ENCODE measurements at places on chromosomes 16 and 17.

DNA sequence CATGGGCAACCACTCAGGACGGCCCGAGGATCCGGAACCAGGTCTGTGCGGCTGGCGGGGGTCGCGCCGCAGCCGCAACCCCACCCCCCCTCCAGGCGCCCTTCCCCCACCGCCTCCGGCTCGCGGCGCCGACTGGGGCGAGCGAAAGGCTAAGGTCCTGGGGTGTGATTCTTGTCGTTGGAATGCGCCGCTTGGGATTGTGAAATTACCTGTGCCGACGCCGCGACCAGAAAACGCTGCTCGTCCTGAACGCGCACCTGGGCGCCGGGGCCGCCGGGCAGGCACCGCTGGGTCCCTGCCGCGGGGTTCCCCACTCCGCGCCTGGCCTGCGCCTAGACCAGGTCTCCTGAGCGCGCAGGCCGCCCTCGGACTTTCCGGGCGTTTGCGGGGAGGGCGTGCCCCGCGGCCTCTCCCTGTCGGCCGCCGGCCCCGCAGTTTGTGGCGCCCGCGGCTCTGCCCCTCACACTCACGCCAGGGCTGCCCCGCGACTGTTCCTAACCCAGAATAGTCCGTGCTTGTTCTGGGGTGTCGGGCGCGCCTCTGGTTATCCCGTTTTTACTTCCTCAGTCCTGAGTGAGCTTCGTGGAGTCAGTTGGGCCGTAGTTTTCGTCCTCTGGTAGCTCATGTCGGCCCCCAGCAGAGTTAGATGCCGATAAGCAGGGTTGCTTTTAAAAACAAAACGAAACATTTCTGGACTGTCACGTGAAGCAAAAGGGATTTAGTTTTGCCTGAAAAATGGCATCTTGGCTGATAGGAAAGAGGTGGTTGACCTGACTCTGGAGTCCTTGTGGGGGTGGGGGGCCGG is 147.2 kb downstream of the SPECC1 start:
- DNase-seq = no peak

GRCh38 chr17:27878776-27879562 is 14.2 kb downstream of the LYRM9 start:
- no peak for DNase-seq

DNA sequence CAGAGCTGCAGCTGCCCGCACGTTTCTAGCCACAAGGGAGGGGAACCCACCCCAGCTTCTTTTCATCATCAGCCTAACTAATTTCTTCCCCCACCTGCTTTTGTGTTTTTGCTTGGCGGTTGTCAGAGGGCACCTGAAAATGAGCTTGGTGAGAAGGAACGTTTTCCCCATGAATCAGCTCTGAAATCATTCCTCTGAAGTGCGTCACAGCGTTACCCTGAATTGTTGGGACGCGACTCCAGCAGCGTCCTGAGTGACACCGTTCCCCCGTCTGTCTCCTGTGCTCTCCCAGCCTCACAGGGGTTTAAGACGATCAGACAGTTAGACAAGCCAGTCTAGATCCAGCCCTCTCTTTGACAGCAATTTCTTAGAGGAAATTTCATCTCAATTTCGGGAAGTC is 722.9 kb upstream of the EEF2KMT start:
- DNase-seq = no peak

DNA sequence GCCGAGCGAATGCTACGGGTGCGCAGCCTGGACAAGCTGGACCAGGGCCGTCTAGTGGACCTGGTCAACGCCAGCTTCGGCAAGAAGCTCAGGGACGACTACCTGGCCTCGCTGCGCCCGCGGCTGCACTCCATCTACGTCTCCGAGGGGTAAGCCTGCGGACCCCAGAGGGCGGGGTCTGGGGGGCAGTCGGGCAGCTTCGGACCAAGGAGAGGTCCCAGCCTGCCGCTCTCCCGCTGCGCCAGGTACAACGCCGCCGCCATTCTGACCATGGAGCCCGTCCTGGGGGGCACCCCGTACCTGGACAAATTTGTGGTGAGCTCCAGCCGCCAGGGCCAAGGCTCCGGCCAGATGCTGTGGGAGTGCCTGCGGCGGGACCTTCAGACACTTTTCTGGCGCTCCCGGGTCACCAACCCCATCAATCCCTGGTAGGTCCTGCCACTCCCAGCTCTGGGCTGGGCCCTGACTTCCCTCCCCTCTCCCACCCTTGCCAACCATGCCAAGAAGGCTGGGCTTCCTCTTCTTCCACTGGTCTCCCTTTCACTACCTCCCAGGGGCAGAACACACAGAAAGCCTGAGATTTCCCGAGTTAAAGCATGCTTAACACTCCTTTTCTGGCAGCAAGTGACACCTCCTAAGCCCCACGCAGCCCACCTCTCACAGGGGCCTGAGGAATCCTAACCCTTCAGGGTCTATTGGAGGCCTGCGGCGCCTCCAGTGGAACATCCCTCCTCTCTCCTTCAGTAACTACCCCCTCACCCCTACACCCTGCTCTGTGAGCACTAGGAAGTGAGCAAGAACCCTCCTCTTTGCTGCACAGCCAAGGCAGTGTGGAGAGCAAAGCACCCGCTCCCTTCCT is 3.2 kb downstream of the NAGS start:
- no peak for DNase-seq

DNA sequence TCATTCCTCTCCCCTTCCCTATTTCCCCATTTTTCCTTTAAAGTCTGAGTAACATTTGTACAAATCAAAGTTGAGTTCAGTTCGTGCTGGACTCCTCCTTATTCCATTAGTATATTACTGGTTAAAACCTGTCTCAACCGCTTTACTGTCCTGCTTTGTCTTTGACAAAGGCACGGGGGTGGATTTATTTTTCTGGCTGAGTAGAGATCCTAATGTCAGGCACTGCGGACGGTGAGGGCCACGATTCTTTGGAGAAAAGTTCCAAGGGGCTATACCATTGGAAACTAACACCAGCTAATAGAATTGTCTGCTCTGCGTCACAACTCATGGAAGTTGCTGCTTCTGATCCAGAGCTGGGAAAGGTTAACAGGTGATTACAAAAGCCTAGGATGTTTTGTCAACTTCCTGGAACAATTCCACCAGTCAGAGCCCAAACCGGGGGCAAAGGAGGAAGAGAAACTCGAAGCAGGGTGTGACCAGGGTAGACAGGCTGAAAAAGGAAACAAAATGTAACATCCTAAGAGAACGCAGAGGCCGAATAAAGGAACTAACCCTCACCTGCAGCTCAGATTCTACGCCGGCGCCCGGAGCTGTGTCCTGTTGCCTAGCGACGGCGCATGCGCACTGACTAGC is 12.4 kb downstream of the TAT start:
- no peak for DNase-seq

GRCh38 chr16:21268236-21268635 is 9.9 kb downstream of the CRYM start:
- no peak for DNase-seq

GRCh38 chr17:28925912-28926365 is 23.1 kb upstream of the DHRS13 start:
- DNase-seq = peak; percentile 32

DNA sequence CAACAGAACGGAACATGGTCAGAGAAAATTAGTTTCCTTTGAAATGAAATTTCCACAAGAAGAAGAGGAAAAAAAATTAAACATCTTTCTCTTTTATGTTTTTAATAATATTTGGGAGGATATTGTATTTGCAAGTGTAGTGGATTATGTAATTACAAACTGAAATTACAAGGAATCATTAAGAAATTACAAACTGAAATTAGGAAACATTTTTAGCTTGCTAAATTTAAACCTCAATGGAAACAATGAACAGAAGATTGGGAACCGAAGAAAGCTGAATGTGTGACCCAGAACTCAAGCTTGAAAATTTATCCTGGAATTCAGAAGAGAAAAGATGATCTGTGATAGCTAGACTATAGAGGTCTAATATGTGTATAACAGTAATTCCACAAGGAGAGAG is 4.4 kb upstream of the PIK3R5 start:
- no peak for DNase-seq

GRCh38 chr17:79843474-79843815 is 4.2 kb upstream of the CBX4 start:
- DNase-seq = no peak

DNA sequence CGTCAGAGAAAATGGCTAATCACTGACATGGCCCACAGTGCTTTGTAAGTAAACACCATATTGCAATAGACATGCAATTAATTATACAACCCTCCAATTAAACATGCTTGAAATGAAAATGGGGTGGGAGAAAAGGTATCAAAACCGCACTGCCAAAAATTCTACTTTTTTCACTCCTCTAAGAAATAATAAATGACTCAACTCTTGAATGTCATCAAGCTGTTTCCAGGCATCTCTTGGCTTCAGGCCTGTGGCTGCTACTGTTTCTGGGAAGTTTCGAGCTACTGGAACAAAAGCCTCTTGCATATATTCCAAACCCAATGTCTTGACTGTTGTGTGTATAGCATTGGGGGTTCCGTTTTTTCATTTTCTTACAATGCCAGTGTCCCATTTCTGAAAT is 412.6 kb downstream of the RBFOX1 start:
- DNase-seq = no peak

DNA sequence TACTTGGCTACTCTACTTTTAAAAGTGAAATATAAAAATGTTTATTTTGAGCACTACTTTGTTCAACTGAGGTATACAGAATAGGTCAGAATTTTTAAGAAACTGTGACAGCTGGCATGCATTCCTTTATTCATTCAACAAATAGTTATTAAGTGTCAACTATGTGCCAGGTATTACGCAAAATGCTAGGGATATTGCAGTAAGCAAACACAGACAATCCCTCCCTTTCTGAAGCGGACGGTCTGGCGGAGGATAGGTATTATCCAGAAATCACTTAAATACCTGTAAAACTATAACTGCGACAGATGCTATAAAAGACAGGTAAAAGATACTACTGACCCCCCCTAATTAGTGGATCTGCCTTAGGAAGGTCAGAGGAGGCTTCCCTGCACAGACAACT is 26.1 kb downstream of the METTL16 start:
- DNase-seq = no peak

DNA sequence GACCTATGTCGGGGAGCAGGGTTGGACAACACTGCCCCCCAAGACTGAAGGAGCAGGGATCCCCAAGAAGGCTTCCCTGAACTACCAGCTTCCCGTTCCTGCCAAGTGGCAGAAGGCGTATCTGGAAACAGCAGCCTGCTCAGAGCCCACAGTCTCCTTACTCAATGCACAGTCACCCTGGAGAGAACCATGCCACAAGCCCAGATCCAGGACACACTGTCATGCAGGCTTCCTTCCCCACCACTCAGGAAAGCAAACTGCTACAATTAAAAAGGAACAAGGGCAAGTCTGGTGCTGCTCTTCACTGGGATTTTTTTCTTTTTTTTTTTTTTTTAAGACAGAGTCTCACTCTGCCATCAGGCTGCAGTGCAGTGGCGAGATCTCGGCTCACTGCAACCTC is 8.2 kb downstream of the WDR45B start:
- no peak for DNase-seq

GRCh38 chr17:73369111-73369521 is 57.3 kb upstream of the CDC42EP4 start:
- no peak for DNase-seq

DNA sequence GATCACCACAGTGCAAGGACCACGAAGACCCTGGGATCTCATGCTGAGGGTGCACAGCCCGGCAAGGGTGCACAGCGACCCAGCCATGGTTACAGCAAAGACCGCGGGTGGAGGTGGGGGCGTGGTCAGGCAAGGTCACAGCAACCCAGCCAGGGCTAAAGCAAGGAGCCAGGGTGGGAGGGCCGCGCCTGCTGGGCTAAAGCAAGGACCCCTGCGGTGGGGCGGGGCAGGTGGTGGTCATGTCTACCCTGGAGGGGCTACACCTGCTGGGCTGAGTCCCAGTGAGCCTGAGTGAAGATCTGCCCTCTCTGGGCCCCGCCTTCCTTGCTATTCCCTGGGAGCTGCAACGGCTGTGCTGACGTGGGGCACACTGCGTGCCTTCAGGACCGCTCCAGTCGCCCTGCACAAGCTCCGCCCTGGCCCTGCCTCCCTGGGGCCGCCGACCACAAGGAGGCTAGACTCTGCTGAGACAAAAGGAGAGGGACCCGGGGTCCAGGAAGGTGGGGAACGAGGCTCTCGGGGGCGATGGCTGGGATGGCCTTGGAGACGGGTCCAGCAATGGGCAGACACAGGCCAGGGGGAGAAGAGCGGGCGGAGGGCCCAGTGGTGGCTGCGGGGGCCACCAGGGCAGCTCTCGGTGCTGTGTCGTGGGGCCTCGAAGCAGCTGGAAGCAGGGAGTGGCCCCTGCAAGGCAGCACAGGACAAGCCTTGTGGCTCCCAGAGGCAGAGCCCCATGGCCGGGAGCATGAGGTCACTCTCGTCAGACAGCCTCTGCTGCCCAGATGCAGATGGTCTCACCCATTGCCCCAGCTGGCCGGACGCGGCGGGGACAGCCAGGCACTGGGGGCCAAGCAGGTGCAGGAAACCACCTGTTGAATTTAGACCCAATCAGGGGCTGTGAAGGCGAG is 52.8 kb downstream of the CBFA2T3 start:
- DNase-seq = no peak

DNA sequence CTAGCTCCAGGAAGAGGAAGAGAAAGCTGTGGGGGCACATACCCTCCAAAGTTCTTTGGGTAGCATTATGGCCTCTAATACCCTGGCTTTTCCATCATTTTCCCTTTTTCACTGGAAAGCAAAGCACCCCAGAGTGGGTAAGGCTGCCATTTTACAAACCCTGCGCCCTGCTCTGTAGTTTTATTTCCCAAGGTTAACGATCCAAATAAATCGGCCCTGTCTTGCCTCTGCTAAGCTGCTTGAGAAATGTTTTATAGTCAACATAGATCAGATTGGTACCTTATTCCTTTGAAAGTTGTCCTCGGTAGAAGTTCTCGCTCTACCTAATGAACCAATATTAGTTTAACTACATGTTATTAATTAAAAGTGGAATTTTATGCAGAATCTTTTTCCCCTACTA is 328.2 kb downstream of the NPIPA8 start:
- DNase-seq = no peak

DNA sequence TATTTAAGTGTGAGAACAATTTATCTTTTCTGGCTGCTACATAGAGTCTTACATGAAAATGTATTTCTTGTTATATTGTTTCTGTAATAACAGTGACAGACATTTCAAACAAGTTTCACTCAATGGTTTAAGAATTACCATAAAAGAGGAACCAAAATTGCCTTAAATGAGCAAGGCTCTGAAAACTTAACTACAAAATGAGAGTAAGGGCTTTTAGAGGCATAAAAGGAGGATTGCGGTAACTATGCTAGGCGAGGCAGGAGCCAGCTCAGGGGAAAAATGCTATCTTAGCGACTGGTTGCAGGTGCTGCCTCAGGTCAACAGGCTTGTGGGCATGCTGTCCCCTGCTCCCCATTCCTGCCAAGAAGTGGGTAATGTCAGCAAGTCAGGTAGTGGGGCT is 81.7 kb upstream of the MSI2 start:
- DNase-seq = no peak

DNA sequence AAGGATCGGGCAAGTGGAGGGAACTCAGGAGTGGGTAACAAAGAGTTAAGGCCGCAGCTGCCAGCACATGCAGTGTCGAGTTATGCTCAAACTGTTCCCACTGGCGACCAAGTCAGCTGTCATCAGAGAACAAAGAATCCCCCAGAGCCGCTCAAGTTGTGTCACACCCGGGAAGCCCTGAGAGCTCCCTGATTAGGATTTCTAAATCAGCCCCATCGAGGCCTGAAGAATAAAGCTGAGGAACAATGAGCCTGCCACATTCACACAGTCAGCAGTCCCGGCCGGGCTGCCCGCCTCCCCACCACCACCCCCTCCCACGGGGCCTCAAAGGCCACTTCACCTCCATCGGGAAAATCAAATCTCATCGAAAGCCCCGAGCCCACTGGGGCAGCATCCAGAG is 84.5 kb downstream of the SOX9 start:
- no peak for DNase-seq

- no peak for DNase-seq
These were observed 234.8 kb downstream of the MAF start for GRCh38 chr16:79365702-79366101.
